ENCODE measurements at places on chromosomes 5 and 9. TPM values are rescaled to one million over a fixed set of nuclear protein-coding genes. Genes with fewer than 3 reads are reported as not detected.

DNA sequence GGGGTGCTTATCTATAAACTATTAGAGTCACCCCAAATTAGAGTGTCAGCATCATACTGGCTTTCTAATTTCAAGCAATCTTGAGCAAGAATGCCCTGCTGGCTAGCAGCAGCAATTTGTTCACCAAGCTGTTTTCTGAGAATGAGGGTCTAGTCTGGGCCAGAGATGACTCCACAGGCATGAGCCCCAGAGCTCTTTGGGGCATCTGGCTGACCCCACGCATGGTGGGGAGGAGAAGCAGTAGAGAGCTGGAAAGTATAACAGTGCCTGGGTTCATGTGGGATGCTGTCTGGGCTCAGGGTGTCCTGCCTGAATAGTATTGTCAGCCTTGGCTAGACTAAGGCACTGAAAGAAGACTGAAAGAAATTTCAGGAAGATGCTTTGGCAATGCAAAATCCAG, 64.9 kb downstream of the C6 start:
- H3K27ac ChIP-seq, result no peak overlapping the region
- no peaks in the 10 kb centered on the region for H3K36me3 ChIP-seq
- H3K4me1 ChIP-seq, result no peaks in the 10 kb centered on the region
- no peak for DNase-seq
- H3K27me3 ChIP-seq, result no peaks in the 10 kb centered on the region

- H3K27ac ChIP-seq, result no peak overlapping the region
- no peaks in the 10 kb centered on the region for H3K36me3 ChIP-seq
- no peak for DNase-seq
- H3K27me3 ChIP-seq, result peaks cover 67% of the 10 kb centered on the region
- no peaks in the 10 kb centered on the region for H3K4me1 ChIP-seq
These were observed 17.8 kb downstream of the IRX4 start for GRCh38 chr5:1864896-1865440.

DNA sequence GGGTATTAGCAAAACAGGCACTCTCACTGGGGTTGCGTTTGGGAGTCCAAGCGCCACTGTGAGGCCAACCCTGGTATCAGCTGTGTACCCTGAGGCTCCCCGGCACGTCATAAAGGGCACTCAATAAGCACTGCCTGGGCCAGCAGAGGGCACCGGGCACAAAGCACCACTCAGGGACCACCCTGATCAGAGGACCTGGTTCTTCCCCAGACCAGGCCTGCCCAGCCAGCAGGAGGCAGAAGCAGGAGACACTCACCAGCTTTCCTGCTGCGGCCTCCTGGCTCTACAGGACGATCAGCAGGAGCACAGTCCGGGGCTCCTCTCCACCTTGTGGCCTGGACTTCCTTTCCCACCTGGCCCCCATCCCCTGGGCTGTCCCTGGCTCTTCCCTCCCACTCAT, 12.6 kb downstream of the MGAT1 start:
- no peak overlapping the region for H3K4me3 ChIP-seq
- H3K27me3 ChIP-seq, result no peaks in the 10 kb centered on the region
- no peak overlapping the region for H3K27ac ChIP-seq
- peaks cover 41% of the 10 kb centered on the region for H3K4me1 ChIP-seq
- no peak for DNase-seq

- no peaks in the 10 kb centered on the region for H3K36me3 ChIP-seq
- no peak overlapping the region for H3K4me3 ChIP-seq
- no peak overlapping the region for H3K27ac ChIP-seq
- DNase-seq, result peak; percentile 53
These were observed 52.3 kb downstream of the ADAMTS2 start for GRCh38 chr5:179292681-179293635.

DNA sequence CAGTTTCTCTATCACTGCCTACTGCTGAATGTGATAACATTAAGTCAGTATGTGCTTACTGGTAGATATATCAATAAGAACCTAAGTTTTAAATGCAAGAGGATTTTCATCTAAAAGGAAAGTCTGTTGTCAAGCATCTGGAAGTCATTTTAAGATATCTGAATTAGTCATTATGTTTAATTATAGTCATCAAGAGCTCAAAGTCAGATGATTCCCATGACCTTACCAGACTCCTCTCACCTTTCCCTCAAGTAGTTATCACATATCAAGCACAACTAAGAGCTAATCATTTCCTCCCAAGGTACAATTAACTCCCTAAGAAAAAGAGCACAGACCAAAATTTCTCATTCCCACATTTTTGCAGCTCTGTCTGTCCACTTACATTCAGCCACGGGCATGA, 45.5 kb downstream of the PUM3 start:
- no peak overlapping the region for H3K27ac ChIP-seq
- H3K27me3 ChIP-seq, result no peaks in the 10 kb centered on the region
- no peak overlapping the region for H3K4me3 ChIP-seq
- no peaks in the 10 kb centered on the region for H3K4me1 ChIP-seq
- peaks cover 43% of the 10 kb centered on the region for H3K36me3 ChIP-seq

DNA sequence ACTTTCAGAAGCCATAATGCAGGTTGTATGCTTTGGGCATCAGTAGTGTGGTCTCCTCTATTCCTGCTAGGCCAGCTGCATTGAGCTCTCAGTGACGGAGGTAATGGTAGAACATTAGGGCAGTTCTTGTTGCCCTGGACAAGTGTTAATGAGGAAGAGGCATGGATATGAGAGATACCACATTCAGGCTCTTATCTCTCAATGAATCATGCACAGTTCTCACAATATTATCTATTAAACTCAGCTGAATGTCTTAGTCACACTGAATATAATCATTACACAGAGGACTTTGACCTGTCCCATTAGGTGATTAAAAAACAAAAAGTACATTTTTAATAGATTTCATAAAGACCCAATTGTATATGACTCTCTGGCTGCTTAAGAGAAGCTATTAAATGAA, 76.6 kb upstream of the SSBP2 start:
- no peak overlapping the region for H3K27ac ChIP-seq
- H3K36me3 ChIP-seq, result no peaks in the 10 kb centered on the region
- DNase-seq, result no peak
- no peak overlapping the region for H3K4me3 ChIP-seq
- H3K27me3 ChIP-seq, result no peaks in the 10 kb centered on the region

- no peak overlapping the region for H3K4me3 ChIP-seq
- H3K36me3 ChIP-seq, result no peaks in the 10 kb centered on the region
- no peak for DNase-seq
- no peak overlapping the region for H3K27ac ChIP-seq
These were observed 238.1 kb downstream of the FBXL7 start for GRCh38 chr5:15737871-15738664.

GRCh38 chr9:107039542-107039941, 176.6 kb downstream of the ZNF462 start:
- no peak for DNase-seq
- no peak overlapping the region for H3K4me3 ChIP-seq
- no peaks in the 10 kb centered on the region for H3K27me3 ChIP-seq

The DMRT3 gene
- total RNA-seq, result not detected

- H3K27ac ChIP-seq, result no peak overlapping the region
- H3K36me3 ChIP-seq, result peaks cover 59% of the 10 kb centered on the region
- H3K4me3 ChIP-seq, result no peak overlapping the region
- no peak for DNase-seq
- H3K27me3 ChIP-seq, result no peaks in the 10 kb centered on the region
These were observed 81.2 kb downstream of the SPTLC1 start for GRCh38 chr9:92033991-92034390.

- no peaks in the 10 kb centered on the region for H3K4me1 ChIP-seq
- H3K27me3 ChIP-seq, result peaks cover 30% of the 10 kb centered on the region
- no peaks in the 10 kb centered on the region for H3K36me3 ChIP-seq
- H3K4me3 ChIP-seq, result no peak overlapping the region
- no peak for DNase-seq
- no peak overlapping the region for H3K27ac ChIP-seq
These were observed 17.0 kb downstream of the FRMPD1 start for GRCh38 chr9:37667706-37668105.

GRCh38 chr5:57684299-57684702, 201.7 kb upstream of the ACTBL2 start:
- no peak for DNase-seq
- no peaks in the 10 kb centered on the region for H3K4me1 ChIP-seq
- no peak overlapping the region for H3K27ac ChIP-seq
- H3K4me3 ChIP-seq, result no peak overlapping the region

GRCh38 chr5:174636094-174636493, 88.3 kb upstream of the MSX2 start:
- no peaks in the 10 kb centered on the region for H3K4me1 ChIP-seq
- H3K27me3 ChIP-seq, result no peaks in the 10 kb centered on the region
- no peaks in the 10 kb centered on the region for H3K36me3 ChIP-seq
- H3K4me3 ChIP-seq, result no peak overlapping the region
- DNase-seq, result no peak

The F2RL1 gene
- total RNA-seq, result 8.0 TPM

DNA sequence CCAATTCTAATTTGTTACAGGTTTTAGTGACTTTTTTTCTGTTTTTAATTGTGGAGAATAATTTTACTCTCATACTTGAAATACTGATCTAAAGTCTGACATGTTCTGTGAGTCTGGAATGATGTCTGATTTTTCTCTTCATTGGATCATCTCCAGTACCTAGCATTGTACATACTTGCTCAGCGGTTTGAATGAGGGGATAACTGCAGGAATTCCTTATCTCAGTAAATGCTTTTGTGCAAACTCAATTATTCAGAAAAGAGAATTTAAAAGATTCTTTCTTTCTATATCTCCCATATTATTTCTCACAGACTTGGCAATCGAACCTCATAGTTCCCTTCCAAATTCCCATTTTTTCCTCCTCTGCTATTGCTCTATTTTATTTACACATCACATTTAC, 397.9 kb upstream of the SGCD start:
- H3K4me3 ChIP-seq, result no peak overlapping the region
- H3K4me1 ChIP-seq, result no peaks in the 10 kb centered on the region
- no peak overlapping the region for H3K27ac ChIP-seq

The AMACR gene
- 9.1 TPM for total RNA-seq

GRCh38 chr9:73118898-73119554, 32.6 kb upstream of the ANXA1 start:
- no peaks in the 10 kb centered on the region for H3K36me3 ChIP-seq
- H3K27me3 ChIP-seq, result no peaks in the 10 kb centered on the region
- H3K4me1 ChIP-seq, result no peaks in the 10 kb centered on the region
- H3K27ac ChIP-seq, result no peak overlapping the region
- DNase-seq, result no peak
- no peak overlapping the region for H3K4me3 ChIP-seq

- H3K4me3 ChIP-seq, result no peak overlapping the region
- H3K36me3 ChIP-seq, result no peaks in the 10 kb centered on the region
- H3K4me1 ChIP-seq, result no peaks in the 10 kb centered on the region
- H3K27me3 ChIP-seq, result no peaks in the 10 kb centered on the region
These were observed 61.0 kb upstream of the SMIM23 start for GRCh38 chr5:171724468-171725204.

DNA sequence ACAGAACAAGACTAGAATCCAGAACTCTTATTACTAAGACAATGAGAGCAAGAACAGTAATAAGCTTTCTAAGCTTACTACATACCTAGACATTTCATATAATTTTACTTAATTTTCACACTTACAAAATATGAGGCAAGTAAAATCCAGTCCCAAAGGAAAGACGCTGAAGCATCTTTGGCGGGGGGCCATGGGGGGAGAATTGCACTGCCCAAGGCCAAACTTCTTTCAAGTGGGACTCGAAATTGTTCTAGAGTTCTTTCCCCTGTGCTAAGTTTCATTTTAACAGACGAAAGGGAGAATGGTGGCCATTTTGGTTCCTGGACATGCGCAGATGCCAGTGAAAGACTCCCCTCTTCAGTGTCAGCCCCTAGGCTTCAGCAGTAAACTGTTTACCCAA, 72.3 kb downstream of the PRRT1B start:
- DNase-seq, result no peak
- H3K4me3 ChIP-seq, result no peak overlapping the region
- no peaks in the 10 kb centered on the region for H3K27me3 ChIP-seq
- no peak overlapping the region for H3K27ac ChIP-seq
- peaks cover 6% of the 10 kb centered on the region for H3K4me1 ChIP-seq

The CPLANE1 gene
- 18.7 TPM for total RNA-seq

DNA sequence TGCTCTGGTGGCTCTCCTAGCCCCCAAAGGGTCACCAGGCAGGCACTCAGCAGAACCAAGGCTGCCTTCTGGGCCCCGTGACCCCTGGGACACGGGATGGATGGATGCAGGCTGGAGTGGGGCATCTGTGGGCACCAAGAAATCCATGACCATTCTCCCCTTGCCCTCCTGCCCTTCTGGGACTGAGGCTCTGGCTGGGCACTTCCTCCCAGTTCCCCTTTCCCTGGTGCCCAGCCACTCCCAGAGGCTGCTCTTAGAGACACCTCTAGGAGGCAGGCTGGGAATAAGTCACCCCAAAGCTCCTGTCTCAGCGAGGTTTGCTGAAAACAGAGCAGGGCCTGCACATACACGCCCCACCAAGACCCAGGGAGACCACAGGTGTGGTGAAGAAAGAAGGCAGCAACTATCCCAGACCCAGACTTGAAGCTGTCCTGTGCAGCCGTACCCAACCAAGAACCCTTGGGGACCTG, 943 bp downstream of the STING1 start:
- peak overlapping the region; percentile 78 for H3K4me3 ChIP-seq
- DNase-seq, result peak; percentile 73
- H3K27ac ChIP-seq, result peak overlapping the region; percentile 99
- peaks cover 53% of the 10 kb centered on the region for H3K4me1 ChIP-seq

- no peak for DNase-seq
- no peaks in the 10 kb centered on the region for H3K36me3 ChIP-seq
- no peak overlapping the region for H3K27ac ChIP-seq
- H3K4me1 ChIP-seq, result no peaks in the 10 kb centered on the region
- H3K4me3 ChIP-seq, result no peak overlapping the region
These were observed 263.7 kb downstream of the CEMIP2 start for GRCh38 chr9:71504636-71505035.

DNA sequence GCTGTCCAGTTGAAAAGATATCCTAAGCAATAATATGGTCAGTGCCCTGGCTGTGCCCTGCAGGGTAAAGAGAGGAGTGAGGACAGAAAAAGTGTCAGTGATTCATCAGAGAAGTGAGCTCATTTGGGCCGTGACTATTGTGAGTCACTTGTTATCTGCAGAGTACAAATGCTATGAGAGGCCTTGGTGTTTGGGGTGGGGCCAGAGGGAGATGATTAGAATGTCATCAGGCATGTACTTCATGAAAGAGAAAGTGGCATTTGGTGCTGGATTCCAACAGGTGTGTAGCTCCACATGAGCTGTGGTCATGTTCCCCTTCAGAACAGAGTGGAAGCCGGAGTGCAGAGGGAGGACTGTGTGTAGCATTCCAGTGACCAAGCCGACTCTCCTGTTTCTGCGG, 174.1 kb downstream of the KDM4C start:
- no peak for DNase-seq
- no peaks in the 10 kb centered on the region for H3K27me3 ChIP-seq
- H3K27ac ChIP-seq, result no peak overlapping the region
- H3K4me1 ChIP-seq, result no peaks in the 10 kb centered on the region

DNA sequence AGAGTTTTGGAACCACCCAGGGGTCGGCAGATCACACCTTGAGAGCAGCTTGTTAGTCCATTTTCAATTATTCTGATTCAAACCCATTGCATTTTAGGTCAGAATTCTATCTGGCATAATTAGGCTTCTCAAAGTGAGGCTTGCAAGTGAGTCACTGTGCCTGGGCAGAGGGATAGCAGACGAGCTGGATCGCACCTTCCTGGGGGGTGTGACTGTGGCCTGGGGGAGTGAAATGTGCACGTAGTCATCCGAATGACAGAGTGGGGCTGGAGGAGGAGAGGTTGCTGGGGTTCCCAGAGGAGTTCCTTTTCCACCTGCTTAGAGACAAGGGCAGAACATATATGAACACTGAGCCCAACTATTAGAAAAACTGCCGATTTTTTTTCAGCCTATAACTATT, 31.7 kb downstream of the SPACA9 start:
- H3K36me3 ChIP-seq, result peaks cover 71% of the 10 kb centered on the region
- no peak overlapping the region for H3K27ac ChIP-seq
- no peak overlapping the region for H3K4me3 ChIP-seq
- H3K4me1 ChIP-seq, result no peaks in the 10 kb centered on the region
- no peak for DNase-seq
